RPMI8226 (cell line): ENCODE measurements at places on chromosomes 4 and X.
A peak's percentile ranks its signal among the peaks of the same experiment; 100 is the strongest.

GRCh38 chrX:42269186-42269585 is 345.8 kb upstream of the CASK start:
- no peak for DNase-seq

- no peak for DNase-seq
These were observed 202.3 kb downstream of the PARM1 start for GRCh38 chr4:75135068-75135825.

DNA sequence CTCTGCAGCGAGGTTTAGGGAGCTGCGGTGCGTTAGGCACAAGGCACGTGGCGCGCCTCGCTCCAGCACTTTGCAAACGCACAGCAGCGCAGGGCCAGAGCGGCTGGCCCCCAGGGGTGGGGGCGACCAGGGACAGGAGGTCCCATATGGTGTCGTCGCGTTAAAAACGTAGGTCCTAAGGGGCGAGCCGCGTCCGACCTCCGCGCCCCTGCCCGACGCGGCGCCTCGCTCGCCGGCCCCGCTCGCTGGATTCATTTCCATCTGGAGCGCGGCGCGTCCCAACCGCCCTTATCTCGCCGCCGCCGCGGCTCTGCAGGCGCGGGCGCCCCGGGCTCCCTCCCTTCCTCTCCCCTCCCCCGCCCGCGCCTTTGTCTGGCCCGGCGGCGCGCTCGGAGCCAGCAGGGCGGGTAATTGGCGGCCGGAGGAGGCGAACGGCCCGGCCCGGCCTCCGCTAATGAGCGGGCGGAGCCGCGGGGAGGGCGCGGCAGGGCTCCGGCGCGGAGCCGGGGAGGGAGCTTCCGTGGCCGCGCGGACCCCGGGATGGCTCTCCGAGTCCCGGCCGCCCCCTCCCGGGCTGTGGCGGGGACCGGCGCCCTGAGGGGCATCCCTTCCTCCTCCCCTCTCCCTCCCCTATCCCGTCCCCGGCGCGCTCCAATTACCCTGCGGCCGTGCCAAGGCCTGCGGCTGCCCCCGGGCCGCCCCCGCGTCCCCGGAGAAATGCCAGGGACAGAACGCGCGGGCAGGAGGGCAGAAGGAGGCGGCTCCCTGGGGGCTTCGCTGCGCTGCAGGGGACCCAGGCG is 409.0 kb downstream of the BCOR start:
- DNase-seq = peak; percentile 59

DNA sequence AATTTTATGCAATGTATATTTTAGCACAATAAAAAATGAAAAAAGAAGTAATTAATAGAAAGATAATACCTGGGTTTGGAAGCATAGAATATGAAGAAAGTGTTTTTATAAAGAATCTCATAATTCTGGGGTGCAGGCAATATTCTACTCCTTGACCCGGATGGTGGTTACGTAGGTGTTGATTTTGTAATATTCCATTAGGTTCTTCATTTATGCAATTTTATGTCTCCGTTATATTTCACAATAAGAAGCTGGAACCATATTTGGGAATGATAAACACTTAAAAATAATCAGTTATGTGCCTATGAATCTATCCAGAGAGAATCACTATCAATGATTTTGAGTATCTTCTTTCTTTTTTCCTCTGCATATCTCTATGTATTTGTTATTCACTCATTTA is 38.5 kb downstream of the CHRNA9 start:
- no peak for DNase-seq

DNA sequence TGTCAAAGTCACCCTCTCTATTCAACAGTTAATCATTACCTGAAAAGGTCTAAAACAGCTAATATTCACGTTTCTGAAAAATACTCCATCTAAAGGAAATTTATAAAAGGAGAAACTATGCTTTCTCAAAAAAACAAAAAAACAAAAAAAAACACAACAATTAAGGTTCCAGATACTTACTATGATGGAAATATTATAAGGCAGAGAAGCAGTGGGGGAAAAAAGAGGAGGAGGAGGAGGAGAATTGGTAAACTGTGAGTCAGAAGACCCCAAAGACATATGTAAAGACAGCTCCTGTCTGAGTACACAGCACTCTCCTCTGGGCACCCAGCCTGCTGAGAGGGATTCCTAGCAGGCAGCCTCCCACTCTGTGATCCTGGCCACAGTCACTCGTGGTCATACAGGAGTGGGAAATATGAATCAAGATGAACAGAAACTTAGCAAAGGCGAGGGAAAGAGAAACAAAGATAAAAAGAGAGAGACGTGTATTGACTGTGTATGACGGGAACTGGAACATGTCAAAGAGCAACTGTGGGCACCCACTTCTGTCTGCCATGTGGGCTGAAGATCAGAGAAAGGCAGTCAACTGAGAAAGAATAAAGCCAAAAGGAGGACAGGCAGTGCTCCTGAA is 12.5 kb downstream of the KLHL15 start:
- DNase-seq = no peak

DNA sequence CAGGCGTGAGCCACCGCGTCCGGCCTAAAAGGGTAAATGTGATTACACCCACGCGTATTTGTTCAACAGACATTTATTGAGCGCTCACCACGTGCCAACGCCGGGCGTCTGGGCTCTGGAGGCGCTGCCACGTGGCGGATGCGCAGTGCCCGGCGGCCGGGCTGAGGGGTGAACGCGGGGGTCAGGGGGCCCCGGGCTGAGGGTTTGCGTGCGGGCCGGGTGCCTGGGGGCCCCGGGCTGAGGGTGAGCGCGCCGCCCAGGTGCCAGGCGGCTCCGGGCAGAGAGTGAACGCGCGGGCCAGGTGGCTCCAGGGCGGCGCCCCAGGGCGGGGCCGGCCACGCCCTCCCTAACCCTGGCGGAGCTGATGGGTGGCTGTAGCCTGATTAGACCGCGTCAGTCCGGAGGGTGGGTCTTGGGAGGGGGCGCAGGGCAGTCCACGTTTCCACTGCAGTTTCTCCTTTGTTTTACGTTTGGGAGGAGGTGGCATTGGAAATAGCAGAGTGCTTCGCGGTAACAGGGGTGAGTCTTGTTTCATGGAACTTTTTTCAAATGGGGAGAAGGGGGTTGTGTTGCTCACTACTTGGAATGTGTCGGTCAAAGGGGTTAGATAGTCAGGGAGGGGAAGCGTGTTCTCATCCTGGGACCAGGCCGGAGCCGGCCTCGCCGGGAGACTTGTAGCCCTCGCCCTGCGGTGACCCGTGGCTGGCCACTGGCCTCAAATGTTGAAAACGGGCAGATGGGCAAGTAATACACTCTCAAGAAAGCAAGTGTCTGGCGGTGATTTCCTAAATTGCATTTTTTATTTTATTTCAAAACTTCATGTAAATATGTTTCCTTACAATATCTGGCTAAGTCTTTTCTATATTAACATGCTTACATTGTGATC is at the start of gene ZFP42:
Gene ZFP42, plus strand, starts transcription at position 450 of the 886 bp plus-strand sequence. CDS start 7,037 bp downstream, outside the sequence.
- DNase-seq = no peak
